ENCODE measurements at places on chromosomes 1 and 21. TPM values are rescaled to one million over a fixed set of nuclear protein-coding genes. Genes with fewer than 3 reads are reported as not detected.

Gene RCOR3
- 13.2 TPM for total RNA-seq

Gene STX12
- total RNA-seq = 123 TPM

Gene ARPC5
- total RNA-seq = 312 TPM

Gene TMPRSS15
- not detected for total RNA-seq

Gene LMOD1
- 0.07 TPM for total RNA-seq

Gene FMO2
- under 0.01 TPM for total RNA-seq

Gene SLAMF6
- not detected for total RNA-seq

Gene SEMA4A
- total RNA-seq = 0.42 TPM

Gene IRF6
- total RNA-seq = 24.3 TPM

Gene FOXO6
- 0.53 TPM for total RNA-seq

Gene RGS13
- total RNA-seq = not detected

Gene ZBTB37
- total RNA-seq = 3.6 TPM

Gene ZBTB21
- 5.0 TPM for total RNA-seq

Gene PRR9
- not detected for total RNA-seq
